ENCODE measurements at places on chromosomes 13 and 19.
A peak's percentile ranks its signal among the peaks of the same experiment; 100 is the strongest.

GRCh38 chr13:90362707-90363106 is 984.8 kb upstream of the MIR17HG start:
- DNase-seq = no peak

DNA sequence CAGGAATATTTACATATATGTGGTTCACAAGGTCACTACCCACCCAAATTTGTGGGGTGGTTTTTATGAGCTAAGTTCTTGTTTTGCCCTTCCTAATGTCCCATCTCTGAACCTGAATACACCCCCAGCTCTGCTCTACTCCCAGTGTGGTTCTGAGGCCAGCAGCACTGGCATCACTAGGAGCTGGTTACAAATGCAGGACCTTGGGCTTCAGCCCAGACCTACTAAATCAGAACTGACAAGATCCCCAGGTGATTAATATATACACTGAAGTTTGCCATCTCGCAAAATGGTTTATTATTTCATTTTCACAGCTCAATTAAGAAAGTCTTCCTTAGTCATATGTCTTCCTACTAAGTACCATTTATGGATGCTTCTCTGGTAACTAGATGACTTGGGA is 67.9 kb downstream of the FOXO1 start:
- no peak for DNase-seq

DNA sequence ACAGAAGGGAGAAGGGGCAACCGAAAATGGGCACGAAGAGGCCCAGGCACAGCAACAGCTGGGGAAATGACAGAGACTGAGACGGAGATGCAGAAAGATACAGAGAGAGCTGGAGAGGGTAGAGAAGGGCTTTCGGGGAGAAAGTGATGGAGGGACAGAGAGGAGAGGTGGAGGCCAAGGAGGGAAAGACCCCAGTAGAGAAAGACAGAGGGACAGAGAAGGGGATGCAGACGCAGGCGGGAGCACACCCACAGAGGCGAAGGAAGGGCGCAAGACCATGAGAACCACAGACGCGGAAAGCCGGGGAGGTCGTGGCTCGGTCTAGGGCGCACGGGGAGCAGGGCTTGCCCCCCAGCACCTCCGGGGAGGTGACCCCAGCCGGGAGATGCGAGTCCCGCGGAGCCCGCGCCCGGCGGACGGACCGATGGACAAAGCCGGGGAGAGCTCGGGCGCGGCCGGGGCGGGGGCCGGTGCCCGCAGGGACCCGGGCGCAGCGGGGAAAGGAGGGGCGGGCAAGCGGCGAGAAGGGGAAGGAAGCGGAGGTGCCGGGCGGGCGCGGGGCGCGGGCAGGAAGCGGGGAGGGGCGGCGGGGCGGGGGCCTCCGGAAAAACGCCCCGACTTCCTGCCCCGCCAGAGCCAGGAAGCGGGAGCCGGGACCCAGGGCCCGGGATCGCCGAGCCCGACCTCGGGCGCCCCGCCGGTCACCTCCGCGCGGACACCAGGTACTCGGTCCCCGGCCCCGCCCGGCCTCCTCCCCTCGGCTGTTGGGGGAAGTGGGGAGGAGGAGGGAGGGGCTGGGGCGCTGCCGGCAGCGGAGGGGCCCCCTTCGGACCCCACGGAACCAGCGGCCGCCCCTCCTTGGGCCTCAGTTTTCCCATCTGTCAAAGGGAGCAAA is at the start of gene ARHGEF1:
TSS of gene ARHGEF1 (plus strand) at position 617 of the 895 bp plus-strand sequence. CDS start 4,899 bp downstream, outside the sequence.
- DNase-seq = peak; percentile 87

GRCh38 chr13:76884186-76884906 is 1.9 kb downstream of the KCTD12 start:
- DNase-seq = no peak

- no peak for DNase-seq
These were observed 42.6 kb downstream of the ZNF146 start for GRCh38 chr19:36257520-36257876.

- no peak for DNase-seq
These were observed 357.2 kb downstream of the DLEU7 start for GRCh38 chr13:50485979-50486935.

DNA sequence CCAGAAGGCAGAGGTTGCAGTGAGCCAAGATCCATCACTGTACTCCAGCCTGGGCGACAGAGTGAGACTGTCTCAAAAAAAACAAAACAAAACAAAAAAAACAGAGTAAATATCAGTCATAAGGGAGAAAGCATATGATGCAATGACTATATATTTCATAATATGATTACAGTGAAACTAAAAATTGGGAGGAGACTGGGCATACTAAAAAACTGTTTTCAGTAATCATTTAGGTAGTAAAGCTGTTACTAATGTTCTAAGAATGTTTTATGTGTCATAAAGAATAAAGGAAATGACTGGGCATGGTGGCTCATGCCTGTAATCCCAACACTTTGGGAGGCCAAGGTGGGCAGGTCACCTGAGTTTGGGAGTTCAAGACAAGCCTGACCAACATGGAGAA is 15.9 kb downstream of the ZNF573 start:
- DNase-seq = no peak

DNA sequence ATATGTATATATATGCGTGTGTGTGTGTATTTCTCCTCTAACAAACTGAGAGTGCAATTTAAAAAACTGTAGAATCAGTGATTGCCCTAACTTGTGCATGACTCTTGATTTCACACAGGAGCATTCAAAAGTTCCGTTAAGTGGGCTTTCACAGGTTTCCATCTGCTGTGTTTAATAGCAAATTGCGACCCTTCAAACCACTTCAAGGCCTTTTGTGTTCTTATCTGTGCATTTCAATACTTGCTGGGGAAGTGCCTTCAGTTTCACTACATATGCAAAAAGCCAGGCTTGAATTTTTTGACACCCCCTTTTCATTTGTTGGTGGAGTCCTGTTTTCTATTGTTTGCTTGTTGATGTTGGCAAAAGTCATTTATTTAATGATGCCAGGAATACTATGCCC is 158.0 kb downstream of the TM9SF2 start:
- no peak for DNase-seq

GRCh38 chr19:1520203-1520780 is 3.6 kb upstream of the PLK5 start:
- no peak for DNase-seq

DNA sequence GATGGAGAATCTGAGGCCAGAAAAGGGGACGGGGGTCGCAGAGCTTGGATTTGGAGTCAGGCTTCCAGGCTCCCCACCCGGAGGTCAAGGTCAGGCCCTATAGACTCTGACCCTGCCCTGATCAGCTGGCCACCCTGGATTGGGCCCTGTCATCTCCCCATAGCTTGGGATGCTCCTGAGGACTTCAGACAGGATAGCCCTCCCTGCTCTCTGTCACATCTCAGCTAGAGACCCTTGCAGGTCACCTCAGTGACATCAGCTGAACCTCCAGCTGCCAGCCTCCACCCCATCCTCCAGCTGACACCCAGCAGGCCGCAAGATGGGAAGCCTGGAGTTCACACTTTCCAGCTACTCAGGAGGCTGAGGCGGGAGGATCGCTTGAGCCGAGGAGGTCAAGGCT is 2.8 kb upstream of the TPM4 start:
- DNase-seq = no peak

DNA sequence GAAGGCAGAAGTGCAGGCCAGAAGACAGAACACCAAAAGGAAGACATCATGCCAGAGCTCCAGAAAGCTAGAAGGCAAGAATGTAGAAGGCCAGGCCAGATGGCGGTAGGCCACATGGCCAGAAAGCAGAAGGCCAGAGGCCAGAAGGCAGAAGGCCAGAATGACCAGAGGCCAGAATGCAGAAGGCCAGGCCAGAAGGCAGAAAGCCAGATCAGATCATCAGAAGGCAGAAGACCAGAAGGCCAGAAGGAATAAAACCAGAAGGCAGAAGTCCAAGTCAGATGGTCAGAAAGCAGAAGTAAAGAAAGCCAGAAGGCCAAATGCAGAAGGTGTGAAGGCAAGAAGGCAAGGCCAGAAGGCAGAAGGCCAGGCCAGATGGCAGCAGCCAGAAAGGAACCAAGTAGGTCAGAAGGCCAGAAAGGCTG is 185.0 kb downstream of the TUBA3C start:
- DNase-seq = no peak

DNA sequence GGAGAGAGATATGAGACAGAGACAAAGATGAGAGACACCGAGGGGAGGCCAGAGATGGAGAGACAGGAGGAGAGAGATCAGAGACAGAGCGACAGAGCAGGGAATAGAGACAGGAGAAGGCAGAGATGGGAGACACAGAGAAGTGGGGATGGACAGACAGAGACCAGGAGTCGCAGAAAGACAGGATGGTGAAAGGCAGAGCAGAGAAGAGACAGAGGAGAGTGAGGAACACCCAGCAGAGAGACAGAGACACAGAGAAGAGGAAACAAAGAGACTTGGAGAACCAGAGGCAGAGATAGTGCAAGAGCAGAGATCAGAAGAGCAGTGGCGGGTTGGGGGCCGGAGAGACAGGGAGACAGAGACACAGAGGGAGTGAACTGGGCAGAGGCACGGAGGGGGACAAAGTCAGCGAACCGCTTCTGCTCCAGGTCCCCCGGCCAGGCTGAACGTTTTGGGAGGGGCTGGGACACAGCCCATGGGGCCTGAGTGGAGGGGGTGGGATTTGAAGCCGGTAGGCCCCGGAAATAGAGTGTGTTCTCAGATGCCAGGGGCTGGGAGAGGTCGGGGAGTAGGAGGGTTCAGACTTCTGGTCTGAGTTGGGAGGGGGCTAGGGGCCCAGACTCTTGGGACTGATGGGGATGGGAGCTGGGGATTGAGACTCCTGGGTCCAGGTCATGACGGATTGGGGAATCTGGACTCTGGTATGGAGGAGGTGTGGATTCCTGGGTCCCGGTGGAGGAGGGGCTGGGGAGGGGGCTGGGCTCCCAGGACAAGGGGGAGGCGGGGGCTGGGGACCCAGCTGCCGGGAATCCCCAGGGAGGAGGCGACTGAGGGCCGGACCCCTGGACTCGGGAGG is 654 bp downstream of the ZNF579 start:
- no peak for DNase-seq

- no peak for DNase-seq
These were observed 40.6 kb downstream of the UQCRFS1 start for GRCh38 chr19:29172302-29172701.

- DNase-seq = no peak
These were observed 215.5 kb upstream of the HTR2A start for GRCh38 chr13:47112205-47112902.

DNA sequence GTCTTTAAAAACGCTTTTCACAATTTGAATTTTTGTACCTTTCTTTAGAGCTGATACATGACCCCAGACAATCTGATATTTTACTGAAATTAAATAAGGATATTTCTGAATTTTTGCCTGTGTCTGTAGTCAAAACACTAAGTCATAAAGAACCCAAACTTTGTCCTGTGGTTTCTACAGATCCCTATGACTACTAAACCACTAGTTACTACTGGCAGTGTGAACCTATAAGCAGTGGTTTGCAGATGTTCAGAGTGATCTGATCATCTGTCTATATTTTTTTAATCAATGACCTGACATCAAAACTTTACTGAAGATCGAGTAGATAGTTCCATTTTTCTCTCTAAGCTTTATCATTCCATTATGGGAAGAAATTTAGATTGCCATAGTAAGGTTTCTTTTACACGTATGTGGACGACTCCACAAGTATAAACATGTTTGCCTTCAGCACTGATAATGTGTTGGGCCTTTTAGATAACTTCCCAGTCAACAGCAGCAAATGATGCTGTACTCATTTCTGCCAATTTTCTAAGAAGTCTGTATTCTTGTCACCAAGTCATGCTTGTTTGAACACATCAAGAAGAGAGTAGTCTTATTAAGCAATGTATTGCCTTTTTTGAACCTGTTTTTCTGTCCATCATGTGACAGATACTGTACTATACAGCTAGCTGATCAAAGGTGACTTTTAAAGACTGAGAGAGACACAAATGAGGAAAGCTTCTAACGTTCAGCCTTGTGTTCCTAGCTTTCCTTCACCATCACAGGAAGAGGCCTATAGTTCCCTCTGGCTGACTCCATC is 21.8 kb downstream of the POLR1D start:
- DNase-seq = no peak

- no peak for DNase-seq
These were observed 270.5 kb downstream of the DIAPH3 start for GRCh38 chr13:59893266-59893665.

DNA sequence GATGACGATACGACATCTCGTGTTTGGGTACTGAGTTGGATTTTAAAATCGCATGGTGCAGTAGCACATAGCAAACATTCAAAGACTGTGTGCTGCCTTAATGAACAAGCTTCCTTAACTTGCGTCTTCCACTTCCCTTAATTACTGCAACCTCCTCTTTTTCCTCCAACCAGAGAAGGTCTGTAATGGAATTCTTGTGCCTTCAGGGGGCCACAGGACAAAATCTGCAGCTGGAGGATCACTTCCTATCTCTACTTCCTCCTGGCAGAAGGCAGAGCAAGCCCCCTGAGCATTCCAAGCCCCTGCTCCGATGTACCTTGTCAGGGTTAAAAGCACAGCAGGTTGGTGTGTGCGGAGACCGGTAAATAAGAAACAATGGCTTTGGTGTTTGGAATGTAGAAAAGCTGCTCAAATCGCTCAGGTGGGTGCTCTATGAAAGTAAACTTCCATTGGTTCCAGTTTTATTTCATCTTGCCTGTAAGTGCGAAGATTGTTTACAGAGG is 151.3 kb upstream of the UQCRFS1 start:
- DNase-seq = no peak

GRCh38 chr13:26991508-26992181 is 180.0 kb downstream of the USP12 start:
- DNase-seq = no peak

- DNase-seq = no peak
These were observed 13.6 kb upstream of the GALP start for GRCh38 chr19:56162258-56162657.

- DNase-seq = no peak
These were observed 291.0 kb downstream of the ENOX1 start for GRCh38 chr13:43495732-43496131.

DNA sequence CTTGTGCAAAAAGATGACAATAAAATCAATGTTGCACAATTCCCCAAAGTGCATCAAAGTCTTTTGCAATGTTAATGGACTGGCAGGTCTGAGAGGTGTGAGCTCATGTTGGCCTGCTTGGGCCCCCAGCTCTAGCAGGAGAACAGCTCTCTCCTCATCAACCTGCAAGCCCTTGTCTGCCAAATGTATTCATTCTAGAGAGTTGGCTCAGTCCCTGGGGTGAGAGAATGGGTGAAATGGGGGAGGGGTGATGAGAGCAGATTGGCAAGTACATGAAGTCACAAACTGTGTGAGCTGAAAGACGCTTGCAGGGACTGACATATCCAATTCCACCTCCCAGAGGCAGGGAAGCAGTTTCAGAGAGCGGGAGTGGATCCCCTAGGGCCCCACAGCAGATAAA is 465.1 kb upstream of the ZNF507 start:
- DNase-seq = no peak

- DNase-seq = no peak
These were observed 139.9 kb upstream of the RFC3 start for GRCh38 chr13:33678084-33678483.

DNA sequence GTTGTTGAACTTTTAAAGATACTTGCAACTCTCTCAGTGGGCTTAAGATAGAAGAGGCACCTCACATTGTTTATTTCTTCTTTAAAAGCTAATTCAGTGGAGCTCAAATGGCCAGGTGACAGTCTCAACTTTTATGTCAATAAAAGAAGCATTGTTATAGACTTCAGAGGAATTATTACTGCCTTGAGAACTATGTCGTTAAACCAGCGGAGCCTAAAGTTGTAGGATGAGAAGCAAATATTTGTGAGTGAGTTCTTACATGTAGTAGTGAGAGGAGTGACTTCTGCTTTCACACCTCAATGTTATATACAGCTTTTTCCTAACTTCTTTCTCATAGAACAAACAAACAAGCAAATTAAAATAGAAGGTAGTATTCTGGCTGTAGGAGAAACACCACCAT is 31.2 kb upstream of the DGKH start:
- no peak for DNase-seq
